Cortex of kidney (tissue), 1 donor: ENCODE measurements at places on chromosomes 13 and 19.

DNA sequence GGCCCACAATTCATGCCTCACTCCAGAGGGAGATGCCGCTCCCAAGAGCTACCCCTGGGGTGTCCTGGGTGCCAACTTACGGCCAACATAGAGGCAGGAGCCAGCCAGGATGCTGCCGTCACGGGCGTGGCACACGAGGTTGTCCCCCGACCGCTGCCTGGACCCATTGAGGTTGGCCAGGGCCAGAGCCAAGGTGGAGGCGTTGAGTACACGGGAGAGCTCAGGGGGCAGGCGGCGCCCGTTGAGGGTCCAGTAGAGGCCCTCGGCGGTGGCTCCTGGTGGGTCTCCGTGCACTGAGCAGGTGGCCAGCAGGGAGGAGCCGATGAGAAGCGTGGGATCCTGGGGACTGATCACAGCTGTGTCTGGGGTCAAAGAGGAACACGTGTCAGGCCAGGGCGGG lies 7.1 kb downstream of the CRLF1 start:
- no peak for DNase-seq

- DNase-seq, result no peak
Measured at GRCh38 chr13:73399347-73400216, 340.8 kb downstream of the KLF5 start.

DNA sequence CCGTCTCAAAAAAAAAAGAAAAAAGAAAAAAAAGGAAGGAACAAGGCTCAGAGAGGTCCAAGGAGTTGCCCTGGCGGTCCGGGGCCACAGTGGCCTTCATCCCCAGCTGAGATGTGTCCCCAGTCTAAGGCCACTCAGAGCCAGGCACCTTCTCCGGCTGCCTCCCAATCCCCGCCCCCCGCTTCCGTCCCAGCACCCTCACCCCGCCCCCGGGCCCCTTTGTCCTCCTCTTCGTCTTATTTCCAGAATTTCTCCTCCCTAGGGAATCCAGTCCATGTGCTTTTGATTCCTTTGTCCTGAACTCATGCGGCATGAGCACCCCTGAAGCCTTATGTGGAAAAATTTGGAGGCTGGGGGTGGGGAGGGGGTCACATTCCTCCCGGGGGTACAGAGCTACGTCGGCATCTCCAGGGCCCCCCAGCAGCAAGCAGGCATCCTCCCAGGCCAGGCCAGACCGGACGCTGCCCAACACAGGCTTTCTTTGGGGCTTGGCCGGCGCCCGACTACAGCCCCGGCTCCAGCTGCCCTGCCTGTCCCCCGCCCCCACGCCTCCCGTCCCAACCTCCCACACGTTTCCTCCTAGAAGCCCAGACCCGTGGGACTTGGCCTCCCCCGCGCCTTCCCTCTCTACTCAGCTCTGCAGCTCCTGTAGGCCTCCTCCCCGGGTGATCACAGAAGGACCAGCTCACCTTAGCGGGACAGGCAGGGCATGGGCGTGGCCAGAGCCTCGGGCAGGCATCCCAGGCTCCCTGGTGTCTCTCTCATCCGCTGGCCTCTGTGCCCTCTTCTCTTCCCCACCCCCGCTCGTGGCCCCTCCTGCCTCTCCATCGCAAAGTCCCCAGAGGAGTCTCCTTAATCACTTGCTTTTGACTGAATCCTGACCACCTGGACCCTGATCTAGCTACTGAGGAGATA lies 17.8 kb upstream of the ADGRE5 start:
- no peak for DNase-seq

DNA sequence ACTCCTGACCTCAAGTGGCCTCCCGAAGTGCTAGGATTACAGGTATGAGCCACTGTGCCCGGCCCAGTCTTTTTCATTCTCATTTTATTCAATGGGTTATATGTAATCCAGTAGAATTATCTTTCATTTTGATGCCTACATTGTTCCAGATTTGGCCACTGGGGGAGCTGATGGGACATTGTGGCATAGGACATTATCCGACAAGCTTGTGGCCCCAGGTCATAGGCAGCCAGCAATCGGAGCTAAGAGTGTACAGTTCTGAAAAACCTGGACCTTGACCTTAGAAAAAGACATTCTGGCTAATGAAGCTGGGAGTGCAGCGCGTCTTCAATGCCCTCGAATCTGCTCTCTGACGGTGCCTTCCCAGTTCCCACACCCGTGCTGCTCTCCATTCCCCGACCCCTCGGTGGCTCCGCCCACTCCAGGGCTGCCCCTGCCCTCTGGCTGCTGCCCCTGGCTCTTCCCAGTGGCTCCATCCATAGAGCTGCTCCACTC lies 108.7 kb downstream of the TEX29 start:
- DNase-seq, result no peak

- DNase-seq, result no peak
Measured at GRCh38 chr13:74084375-74084935, 49.7 kb downstream of the KLF12 start.

DNA sequence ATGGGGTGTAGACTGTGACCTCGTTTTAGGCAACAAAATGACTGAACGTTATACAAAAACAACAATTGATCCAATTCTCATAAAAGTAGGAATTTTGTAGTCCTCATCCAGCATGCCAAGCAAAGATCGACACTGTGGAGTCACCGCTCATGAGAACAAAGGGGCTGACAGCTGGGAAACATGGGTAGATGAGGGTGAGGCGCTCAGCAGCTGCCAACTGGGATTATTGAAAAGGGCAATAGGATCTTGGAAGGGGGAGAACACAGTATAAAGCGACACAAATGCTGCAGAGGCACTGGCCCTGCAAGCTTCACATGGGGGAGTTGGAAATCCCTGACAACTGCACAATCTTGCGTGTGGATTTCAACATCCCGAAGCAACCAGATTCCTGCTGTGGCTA lies 5.4 kb upstream of the ZNF765 start:
- no peak for DNase-seq

- no peak for DNase-seq
Measured at GRCh38 chr19:18865973-18866799, 29.8 kb downstream of the CERS1 start.

DNA sequence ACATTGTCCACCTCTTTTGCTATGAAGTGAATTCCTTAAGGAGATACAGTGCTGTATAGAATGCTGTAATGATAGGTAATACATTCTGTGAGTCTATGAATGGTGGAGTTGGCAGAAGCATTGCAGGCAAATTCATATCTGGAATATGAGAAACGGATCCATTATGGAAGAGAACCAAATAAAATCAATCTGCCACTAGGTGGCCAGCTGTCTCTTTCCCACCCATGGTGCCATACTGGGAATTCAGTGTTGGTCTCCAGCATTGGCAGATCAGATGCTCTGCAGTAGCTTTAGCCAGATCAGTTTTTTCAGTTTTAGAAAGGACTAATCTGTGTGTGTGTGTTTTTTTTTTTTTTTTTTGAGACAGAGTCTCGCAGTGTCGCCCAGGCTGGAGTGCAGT lies 27.6 kb downstream of the DNAJC3 start:
- DNase-seq, result no peak

GRCh38 chr13:46232281-46232680 lies 20.6 kb downstream of the LRRC63 start:
- DNase-seq, result no peak

- no peak for DNase-seq
Measured at GRCh38 chr13:109577191-109577700, 209.1 kb downstream of the IRS2 start.

DNA sequence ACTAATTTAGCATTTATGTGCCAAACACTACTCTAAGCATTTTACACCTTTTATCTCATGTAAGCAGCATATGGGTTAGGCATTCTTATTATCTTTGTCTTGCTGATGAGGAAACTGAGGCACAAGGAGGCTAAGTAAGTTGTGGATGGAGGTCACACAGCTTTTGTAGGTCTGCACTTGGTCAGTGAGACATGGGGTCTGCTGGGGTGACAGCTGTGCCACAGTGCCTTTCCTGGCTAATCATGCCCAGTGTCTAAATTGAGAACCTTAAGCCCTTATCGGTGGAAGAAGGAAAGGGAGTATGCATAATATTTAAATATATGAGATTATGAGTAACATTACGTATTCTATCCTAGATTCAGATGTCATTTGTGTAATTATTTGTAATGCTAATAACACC lies 226.2 kb downstream of the GGACT start:
- no peak for DNase-seq

GRCh38 chr19:1169411-1169791 lies 4.7 kb downstream of the SBNO2 start:
- no peak for DNase-seq

GRCh38 chr13:43720780-43721397 lies 65.9 kb downstream of the ENOX1 start:
- no peak for DNase-seq

- no peak for DNase-seq
Measured at GRCh38 chr19:41064974-41065569, 23.2 kb upstream of the CYP2A13 start.

GRCh38 chr13:102642475-102642874 lies 45.7 kb downstream of the TPP2 start:
- no peak for DNase-seq

DNA sequence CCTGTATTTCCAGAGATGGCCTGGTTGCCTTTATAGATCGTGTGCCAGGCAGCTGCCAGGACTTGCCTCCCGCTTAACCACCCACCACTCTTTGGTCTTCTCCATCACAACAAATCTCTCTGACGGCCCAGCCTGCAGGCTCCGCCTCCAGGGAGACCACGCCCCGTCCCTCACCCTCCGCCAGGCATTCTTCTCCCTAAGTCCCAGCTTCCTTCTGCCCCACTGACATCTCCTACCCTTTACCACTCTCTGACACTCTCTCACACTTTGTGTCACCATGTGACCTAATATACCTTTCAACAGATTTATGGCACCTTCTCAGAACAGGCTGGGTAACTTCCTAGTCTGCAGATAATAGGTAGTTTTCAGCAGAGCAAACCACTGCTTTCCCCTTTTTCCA lies 95.1 kb downstream of the CAB39L start:
- DNase-seq, result no peak

- DNase-seq, result no peak
Measured at GRCh38 chr13:103676329-103676728, 610.1 kb upstream of the SLC10A2 start.

GRCh38 chr19:9917321-9917720 lies 19.0 kb downstream of the OLFM2 start:
- no peak for DNase-seq

DNA sequence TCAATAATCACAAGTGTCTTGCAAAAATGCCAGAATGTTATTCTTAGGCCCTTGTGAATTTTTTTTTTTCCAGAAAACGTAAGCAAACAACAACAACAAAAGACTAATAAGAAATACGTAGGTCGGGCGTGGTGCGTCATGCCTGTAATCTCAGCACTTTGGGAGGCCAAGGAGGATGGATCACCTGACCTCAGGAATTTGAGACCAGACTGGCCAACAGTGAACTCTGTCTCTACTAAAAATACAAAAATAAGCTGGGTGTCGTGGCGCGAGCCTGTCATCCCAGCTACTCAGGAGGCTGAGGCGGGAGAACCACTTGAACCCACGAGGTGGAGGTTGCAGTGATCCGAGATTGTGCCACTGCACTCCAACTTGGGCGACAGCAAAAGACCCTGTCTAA lies 20.9 kb downstream of the TSC22D1 start:
- no peak for DNase-seq

GRCh38 chr13:44930963-44931623 lies 58.2 kb downstream of the NUFIP1 start:
- no peak for DNase-seq

GRCh38 chr13:75139291-75139690 lies 342.7 kb downstream of the TBC1D4 start:
- DNase-seq, result no peak

DNA sequence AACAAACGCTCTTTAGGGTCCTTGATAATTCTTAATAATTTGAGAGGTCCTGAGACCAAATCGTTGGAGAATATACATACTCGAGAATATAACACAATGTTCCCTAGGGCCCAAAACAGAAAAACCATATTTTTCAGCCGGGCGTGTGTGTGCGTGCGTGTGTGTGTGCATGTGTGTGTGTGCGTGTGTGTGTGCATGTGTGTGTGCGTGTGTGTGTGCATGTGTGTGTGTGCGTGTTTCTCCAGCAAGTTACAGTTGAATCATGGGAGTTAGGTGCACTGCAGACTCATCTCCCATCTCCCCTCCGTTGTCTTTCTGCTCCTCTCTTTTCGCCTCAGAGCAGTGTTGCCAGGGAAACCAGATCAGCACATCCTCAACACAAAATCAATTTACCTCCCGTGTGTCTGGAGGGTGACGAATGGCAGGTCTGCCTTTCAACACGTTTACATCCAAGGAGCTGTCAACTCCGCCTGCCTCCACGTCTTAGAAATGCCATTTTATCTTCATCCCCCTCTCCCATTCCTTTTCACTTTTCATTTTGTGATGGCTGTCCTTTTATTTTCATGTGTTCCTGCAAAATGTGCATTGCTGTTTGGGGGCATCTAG lies 8.3 kb upstream of the PNMA8B start:
- DNase-seq, result no peak

- DNase-seq, result no peak
Measured at GRCh38 chr13:89740994-89741685, 1606.3 kb upstream of the MIR17HG start.

- no peak for DNase-seq
Measured at GRCh38 chr13:20553311-20553710, 13.6 kb upstream of the IFT88 start.

DNA sequence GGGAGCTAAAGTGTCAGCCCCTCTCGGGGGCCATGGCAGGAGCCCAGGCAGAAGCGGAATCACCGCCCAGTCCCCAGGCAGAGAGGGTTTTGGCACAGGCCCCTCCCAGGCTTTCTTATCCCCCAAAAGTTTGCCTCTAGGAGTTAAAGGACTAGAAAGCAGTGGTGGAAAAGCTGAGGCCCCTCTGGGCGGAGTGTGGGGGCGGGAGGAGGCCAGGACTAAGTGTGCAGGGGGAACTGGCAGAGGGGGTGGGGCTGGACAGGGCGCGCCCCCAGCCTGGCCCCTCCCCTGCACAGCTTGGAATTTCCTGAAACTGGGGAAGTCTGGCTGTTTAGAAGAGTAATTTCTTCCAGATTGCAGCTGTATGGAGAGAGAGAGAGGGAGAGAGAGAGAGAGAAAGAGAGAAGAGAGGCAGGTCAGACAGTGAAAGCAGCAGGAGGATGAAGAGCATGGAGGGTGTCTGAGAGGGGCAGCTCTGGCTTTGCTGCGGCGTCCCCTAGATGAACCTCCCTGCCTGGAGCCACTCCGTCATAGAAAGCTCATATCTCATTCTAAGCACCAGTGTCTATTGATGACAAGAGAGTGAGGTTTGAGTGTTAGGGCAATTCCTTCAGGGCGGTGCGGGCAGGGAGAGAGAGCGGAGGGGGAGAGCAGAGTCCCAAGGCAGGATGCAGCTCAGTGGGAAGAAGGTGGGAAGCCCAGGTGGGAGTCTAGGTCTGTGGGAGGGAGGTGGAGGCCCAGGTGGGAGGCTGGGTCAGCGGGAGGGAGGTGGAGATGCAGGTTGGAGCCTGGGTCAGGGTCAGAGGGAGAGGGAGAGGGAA lies at the start of gene CDC42EP5:
CDC42EP5 (minus strand) TSS at position 226 of the 821 bp plus-strand sequence. CDS start 7,749 bp downstream, outside the sequence.
- no peak for DNase-seq

DNA sequence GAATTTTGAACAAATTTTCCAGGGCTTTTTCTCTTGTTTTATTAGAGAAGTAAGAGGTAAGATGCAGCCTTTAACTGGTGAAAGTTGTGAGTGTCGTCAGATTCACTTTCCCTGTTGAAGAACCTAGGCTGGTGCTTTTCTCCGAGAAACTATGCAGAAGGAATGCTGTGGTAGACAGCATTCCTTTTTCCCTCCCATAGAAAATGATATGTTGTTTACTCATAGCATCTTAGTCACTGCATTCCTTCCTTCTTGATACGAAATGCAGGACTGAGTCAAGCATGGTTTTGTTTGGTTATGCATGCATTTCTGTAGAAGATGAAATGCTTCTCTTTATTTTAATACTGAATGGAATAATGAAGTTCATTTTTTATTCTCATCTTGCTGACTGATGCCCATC lies 3.4 kb downstream of the ITGBL1 start:
- DNase-seq, result no peak

- no peak for DNase-seq
Measured at GRCh38 chr13:58051396-58051795, 419.9 kb downstream of the PCDH17 start.
